ENCODE measurements at places on chromosomes 6 and 20.
A peak's percentile ranks its signal among the peaks of the same experiment; 100 is the strongest.

- DNase-seq: peak; percentile 18
Observed at GRCh38 chr20:62953839-62954703, 1.6 kb downstream of the SLC17A9 start.

GRCh38 chr6:143549949-143550268 lies 38.4 kb upstream of the FUCA2 start:
- no peak for DNase-seq

GRCh38 chr6:30135757-30136156 lies at the start of gene TRIM40:
TRIM40 (plus strand) TSS chr6:30136140; CDS start chr6:30137037, 897 bp downstream.
- no peak for DNase-seq

GRCh38 chr20:33236351-33236750 lies 555 bp downstream of the BPIFA1 start:
- DNase-seq: no peak

- peak; percentile 68 for DNase-seq
Observed at GRCh38 chr6:124694139-124694705, 268.0 kb upstream of the RNF217 start.

- no peak for DNase-seq
Observed at GRCh38 chr20:43936805-43937204, 22.2 kb downstream of the TOX2 start.

DNA sequence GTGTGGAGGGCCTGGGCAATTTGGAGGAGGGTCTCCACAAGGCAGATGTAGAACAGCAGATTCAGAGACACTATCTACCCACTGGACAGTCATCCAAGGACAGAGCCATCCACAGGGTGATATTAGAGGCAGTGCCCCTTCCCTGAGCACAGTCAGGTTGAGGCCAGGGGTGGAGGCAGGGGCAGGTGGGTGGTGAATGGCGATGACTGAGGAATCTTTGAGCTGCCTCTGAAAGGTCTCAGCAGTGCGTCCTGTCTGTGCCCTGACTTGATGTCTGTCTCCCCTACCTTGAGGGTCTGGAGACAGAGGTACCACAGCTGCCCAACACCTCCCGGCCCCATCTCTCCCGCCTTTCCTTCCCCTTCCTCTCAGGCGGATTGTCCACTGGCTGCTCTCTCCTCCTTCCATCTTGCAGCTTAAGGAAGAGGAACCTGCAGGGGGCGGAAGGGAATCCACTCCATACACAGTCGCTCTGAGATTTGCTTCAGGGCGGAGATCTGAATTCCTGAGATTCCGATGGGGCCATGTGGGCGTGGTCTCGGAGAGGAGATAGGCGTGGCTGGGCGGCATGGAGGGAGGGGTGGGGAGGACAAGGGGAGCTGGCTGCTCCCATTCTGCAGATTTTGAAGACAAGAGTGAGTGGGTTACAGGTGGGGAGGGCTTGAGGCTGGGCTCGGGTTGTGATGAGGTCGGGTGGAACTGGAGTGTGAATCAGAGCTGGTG lies 1.7 kb downstream of the MUCL3 start:
- DNase-seq: no peak

DNA sequence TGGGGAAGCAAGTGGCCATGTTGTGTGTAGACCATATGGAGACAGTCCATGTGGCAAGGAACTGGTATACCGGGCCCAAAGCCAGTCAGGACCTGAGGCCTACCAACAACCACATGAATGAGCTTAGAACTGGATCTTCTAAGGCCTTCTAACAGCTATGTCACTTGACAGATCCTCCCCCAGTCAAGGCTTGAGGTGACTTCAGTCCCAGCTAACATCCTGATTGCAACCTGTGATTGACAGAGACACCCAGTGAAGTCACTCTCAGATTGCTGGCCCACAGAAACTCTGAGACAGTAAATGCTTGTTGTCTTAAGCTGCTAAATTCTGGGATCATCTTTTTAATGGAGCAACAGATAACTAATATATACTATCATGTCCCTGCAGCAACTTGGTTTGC lies 32.9 kb downstream of the AHI1 start:
- no peak for DNase-seq

- no peak for DNase-seq
Observed at GRCh38 chr6:15999201-15999600, 129.7 kb upstream of the MYLIP start.

DNA sequence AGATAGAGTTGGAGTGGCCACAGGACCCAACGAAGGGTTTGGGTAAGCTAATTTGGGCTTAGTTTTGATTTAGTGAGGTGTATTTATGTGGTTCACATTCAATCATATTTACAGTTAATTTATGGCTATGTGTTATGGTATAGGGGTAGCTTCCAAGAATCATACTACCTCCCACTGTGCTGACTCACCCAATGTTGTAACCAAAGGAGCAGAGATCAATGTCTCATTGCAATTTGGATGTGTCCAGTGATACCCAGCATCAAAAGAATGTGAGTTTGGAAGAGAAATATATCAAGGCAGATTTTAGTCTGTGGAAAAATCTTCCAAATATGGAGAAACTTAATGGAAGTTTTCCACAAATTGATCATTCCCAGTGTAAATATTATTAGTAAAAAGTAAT lies 25.3 kb upstream of the SMIM8 start:
- DNase-seq: no peak

- DNase-seq: no peak
Observed at GRCh38 chr20:58649288-58650180, 1.5 kb upstream of the STX16 start.

GRCh38 chr6:113277111-113277510 lies 580.0 kb upstream of the MARCKS start:
- DNase-seq: peak; percentile 36

DNA sequence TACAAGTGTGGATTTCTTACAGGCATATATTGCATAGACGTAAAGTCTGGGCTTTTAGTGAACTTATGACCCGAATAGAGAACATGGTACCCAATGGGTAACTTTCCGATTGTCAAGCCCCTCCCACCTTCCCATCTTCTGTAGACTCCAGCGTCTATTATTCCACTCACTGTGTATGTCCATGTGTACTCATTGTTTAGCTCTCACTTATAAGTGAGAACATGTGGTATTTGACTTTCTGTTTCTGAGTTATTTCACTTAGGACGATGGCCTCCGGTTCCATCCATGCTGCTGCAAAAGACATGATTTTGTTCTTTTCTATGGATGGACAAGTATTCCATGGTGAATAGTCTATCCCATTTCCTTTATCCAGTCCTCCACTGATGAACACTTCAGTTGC lies 306.4 kb downstream of the CD83 start:
- no peak for DNase-seq

DNA sequence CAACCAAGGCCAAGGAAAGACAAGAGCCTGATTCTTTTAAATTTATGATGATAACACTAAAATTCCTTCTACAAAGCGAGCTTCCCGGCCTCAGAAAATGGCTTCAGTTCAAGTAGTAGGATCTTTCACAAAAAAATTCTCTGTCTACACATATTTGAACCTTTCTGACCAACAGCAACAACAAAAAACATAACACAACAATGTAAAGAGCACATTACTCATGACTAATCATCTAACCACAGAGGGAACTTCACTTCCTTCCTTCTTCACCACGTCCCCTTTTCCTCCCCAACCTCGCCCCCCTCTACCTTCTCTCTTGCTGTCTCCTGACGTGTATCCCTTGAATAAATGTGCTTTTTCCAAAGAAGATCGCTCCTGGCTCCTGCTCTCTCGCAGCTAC lies 228.2 kb downstream of the MYLK4 start:
- no peak for DNase-seq

GRCh38 chr6:40138273-40138720 lies 204.0 kb upstream of the MOCS1 start:
- no peak for DNase-seq

DNA sequence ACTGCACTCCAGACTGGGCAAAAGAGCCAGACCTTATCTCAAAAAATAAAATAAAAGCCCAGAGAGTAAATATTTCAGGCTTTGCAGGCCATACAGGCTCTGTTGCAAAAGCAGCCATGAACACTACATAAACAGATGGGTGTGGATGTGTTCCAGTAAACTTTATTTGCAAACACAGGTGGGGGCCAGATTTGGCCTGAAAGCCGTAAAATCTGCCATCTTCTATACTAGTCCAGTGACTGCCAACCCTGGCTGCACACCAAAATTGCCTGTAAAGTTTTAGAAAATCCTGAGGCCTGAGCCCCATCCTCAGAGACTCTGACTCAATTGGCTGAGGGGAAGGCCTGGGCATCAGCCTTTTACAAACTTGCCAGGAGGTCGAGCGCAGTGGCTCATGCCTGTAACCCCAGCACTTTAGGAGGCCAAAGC lies 103.6 kb downstream of the ZMYND8 start:
- no peak for DNase-seq

DNA sequence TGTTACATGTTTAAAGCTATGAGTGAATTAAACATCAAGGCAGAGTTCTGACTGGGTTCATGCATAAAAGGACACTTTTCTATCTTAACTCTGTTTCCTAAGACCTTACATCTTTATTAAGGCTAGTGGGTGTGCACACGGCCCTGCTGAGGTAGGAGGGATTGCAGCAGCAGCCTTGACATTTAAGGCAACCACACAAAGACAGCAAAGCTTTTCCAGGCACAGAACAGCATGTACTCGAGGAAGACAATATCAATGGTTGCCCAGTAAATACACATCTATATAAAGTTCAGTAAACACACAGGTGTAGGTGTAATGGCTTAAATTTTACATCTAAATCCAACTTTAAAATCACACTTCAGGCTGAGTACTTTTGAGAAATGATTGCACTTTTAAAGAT lies 79.8 kb upstream of the LOC128125822 start:
- no peak for DNase-seq

DNA sequence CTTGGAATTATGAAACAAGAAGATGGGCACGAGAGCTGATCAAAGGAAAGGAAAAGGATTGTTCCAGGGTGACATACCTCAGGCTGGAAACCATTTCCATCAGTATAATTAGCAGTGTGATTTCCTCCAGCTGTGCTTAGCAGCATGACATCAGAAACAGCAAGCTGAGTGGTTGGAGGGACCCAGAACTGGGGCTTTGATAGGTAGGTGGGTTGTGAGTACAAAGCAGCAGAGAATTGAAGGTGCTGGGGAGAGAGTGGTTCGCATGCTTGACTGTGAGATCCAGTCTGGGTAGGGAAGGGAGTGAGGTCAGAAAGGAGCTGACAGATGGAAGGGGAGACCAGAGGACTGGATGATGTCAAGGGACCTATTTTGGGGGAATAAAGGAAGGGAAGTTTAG lies 90.4 kb downstream of the CD164 start:
- DNase-seq: no peak

GRCh38 chr6:112365952-112366351 lies 18.8 kb downstream of the RFPL4B start:
- DNase-seq: no peak

DNA sequence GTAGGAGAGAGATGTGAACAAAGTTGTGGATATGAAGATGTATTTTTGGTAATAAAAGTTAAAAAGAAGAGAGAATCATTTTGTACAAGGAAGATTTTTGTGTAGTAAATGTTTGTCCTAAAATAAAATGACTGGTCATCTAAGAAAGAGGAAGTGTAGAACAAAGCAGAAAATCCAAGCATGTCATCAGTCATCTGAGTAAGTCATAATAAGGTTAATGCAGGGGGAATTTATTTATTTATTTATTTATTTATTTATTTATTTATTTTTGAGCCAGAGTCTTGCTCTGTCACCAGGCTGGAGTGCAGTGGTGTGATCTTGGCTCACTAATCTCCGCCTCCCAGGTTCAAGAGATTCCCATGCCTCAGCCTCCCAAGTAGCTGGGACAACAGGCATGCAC lies 15.7 kb upstream of the CGA start:
- no peak for DNase-seq

GRCh38 chr6:157049133-157049532 lies 272.0 kb downstream of the ARID1B start:
- no peak for DNase-seq

DNA sequence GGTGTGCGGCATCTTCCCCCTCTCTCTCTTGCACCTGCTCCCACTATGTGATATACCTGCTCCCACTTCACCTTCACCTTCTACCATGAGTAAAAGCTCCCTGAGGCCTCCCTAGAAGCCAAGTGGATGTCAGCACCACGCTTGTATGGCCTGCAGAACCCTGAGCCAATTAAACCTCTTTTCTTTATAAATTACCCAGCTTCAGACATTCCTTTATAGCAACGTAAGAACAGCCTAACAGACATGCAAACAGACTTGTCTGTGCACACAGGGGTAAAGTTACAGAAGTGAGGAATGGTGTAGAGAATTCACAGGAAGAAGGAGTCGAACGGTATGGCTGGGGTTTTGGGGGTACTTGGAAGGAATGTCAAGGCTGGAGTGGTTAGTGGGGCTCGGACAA lies 14.8 kb upstream of the TGM2 start:
- no peak for DNase-seq

GRCh38 chr20:17643531-17644188 lies 38.4 kb downstream of the RRBP1 start:
- no peak for DNase-seq

DNA sequence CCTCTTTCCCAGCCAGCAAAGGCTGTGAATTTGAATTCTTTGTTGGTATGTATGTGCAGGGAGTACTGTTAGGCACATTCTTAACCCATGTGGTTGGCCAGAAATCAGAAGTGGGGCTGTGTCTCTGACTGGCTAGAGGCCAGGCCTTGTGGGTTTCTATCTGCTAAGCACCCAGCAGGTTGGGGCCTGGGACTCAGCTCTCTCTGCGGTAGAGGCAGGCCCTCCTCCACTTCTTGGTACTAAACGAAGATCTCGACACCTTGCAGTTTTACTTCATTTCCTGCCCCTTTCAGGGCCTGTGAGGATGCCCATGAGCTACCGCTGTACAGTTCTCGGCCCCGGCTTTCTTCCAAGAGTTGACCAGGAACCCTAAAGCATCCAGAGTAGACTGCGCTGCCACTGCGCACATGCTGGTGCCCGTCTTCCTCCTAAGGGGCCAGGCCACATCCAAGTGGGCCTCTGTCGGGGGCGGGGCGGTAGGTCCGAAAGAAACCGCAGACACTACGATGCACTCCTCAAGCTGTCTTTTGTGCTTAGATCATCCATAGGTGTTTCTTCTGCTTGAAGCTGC lies 51.1 kb downstream of the TCP11 start:
- DNase-seq: no peak

DNA sequence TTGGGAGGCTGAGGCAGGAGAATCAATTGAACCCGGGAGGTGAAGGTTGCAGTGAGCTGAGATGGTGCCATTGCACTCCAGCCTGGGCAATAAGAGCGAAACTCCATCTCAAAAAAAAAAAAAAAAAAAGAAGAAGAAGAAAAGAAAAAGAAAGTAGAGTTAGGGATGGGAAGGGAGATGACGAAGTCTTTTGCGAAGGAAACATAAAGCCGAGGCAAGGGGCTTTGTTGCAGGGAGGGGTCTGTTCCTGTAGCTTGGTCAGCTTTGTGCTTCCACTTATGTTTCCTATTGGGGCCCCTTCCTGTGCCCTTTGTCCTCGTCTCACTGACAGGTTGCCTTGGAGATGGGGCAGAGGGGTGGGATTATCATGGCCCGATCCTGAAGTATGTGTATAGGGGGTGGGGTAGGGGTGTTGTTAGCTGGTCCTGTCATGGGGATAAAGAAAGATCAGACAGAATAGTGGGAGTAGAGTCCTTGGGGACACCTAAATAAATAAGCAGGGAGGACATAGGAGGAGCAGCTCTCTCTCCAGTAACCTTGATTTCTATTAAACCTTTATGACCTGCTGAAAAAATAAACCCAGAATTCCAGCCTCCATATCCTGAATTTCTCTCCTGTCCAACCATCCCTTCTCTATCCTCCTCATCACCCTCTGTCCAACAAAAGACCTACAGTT lies 1.1 kb upstream of the CLIC1 start:
- peak; percentile 54 for DNase-seq

- DNase-seq: no peak
Observed at GRCh38 chr20:1324598-1325172, 4.3 kb downstream of the SDCBP2 start.

GRCh38 chr20:16007962-16008361 lies 565.3 kb downstream of the KIF16B start:
- no peak for DNase-seq

Measured in NCI-H748 treated with DMSO at 0.1 percent for 48 hours (cell line).